Cardiac fibroblast (primary cell): ENCODE measurements at places on chromosomes 3 and 15.

DNA sequence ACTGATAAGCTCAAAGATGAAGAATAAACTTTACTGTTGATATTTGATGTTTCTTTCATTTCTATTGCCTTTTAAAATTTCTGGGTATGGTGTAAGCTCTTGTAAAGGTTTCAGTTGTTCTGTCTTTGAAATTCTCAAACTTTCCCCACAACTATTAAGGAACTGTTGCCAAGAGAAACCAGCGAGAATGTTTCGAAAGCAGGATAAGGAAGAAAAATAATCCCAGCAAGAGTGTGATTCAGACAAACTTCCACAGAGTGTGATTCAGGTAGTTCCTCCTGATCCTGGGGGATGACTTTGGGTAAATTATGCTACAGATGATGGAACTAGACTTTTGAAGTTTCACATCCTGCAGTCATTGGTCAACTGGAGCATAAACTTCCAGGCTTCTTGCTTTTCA, 632.0 kb downstream of the NSUN3 start:
- DNase-seq, result no peak

DNA sequence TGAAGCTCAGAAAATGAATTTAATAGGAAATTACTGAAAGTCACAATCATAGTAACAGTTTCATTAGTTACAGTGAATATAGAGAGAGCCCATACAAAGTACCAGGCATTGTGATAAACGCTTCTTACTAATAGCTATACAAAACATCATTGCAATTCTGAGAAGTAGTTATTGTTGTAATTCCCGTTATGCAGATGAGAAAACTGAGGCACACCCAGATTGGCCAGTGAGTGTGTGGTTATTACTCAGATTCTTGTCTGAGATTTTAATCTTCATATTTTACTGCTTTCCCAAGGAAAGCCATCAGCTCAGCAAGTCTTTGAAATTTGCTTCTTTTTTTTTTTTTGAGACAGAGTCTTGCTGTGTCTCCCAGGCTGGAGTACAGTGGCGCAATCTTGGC, 14.3 kb downstream of the FLNB start:
- DNase-seq, result no peak

- no peak for DNase-seq
These were observed 690.1 kb upstream of the BCHE start for GRCh38 chr3:166527325-166527724.

GRCh38 chr3:178827285-178827856, 244.2 kb downstream of the ZMAT3 start:
- no peak for DNase-seq

GRCh38 chr3:128603811-128604775, 46.5 kb downstream of the RPN1 start:
- no peak for DNase-seq

DNA sequence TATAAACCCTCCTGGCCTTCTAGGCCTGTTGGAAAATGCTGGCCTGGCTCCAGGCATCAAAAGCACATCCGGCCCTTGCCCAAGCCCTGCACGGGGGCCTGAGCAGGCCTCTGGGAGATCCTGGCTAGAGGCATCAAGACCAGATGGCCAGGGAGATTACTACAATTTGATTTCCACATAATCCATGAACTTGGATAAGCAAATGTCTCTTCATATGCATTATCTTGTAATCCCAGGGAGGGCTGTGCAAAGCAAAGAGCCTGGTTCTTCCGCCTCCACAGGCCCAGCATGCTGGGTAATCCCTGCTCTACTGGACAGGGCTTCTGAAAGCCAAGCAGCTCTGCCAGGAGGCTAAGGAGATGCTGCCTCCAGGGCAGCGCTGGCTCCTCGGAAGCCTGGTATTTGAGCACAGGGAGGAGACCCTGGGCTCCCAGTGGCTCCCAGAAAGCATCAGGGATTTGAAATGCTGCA, 18.2 kb downstream of the MRPL46 start:
- no peak for DNase-seq
